ENCODE measurements at places on chromosomes 5 and 9. TPM values are rescaled to one million over a fixed set of nuclear protein-coding genes. Genes with fewer than 3 reads are reported as not detected.
A peak's percentile ranks its signal among the peaks of the same experiment; 100 is the strongest.

DNA sequence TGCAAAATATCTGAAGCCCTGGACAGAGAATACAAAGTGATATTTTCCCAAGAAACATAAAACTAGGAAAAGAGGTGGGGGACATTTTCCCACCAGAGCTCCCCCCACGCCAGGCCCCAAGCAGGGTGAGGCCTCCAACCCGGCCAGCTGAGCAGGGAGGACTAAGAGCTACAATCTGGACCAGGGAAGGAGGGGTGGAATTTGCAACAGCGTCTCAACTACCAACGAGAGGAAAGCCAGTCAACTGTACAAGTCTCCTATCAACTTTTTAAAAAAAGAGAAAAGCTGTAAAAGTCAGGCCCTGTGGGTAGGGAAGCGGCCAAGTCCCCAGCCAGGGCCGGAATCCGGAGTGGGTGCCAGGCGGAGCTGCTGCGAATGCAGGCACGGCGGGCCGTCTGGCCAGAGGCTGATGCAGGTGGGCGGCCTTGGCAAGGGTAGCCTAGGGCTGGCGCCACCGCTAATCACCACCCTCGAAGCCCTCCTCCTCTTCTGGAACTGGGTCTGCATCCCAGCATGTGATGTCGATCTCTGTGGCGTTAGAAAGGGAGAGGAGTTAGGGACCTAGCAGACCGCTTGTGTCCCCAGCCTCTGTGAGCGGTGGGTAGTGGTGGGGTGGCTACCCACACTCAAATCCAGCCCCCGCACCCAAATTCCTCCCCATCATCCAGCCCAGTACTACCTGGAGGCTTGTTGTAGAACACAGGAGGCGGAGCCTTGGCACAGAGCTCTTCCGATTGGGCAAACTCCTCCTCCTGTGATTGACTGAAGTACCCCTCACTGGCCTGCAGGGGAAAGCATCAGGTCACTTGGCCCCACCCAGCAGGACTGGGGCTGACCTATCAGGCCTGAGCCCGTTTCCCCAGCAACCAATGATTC lies 10.6 kb downstream of the PRR7 start:
- DNase-seq, result peak; percentile 78

DNA sequence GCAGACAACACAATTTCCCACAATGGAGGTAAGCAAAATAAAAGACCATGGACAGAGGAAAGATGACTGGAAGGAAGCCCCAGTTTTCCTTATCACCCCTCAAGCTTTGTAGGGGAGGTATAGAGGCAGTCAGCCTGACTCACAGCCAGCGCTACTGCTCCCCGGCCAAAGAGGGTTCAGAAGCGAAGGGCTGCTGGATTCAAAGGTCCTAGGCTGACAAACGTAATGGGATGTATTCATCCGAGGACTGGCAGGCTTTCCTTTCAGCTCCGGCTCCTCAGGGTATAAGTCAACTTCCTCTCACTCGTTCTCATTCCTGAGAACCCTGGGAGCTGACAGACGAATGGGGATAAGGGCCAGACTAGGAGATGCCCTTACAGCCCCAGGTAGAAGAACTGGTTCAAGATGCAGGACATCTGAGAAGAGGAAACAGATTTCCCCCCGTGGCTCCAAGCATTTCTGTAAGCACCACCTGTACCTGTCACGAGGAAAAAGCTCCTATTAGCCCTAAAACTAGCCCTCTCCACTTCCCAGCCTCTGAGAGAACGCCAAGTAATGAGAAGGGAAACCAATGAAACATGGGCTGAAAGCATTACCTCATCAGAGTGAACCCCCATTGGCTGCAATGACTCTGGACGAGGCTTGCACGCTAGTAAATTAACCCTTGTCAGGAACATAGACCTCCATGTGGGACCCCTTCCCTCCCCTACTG lies 22.1 kb upstream of the FAM13B start:
- DNase-seq, result no peak

The PRRX2 gene
- total RNA-seq, result 1.1 TPM

DNA sequence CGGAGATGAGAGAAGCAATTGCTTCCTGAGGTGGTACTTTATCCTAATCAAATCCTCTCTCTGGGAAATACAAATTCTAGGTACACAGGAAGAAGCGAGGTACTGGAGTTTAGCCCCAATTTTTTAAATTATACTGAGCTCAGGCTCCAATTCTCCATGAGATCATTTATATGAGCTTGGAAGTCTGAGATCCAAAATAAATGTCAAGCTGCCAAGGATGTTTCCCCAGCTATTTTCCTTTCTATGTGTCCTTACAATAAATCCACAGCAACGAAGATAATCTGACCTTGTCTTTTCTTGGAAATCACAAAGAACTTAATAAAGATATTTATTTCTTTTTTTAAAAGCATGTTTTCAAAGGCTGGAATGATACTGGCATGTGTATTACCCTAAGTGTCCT lies 597.3 kb downstream of the GABRG2 start:
- DNase-seq, result no peak

The MCC gene
- 18.6 TPM for total RNA-seq

GRCh38 chr5:140420665-140421361 lies 19.2 kb downstream of the ANKHD1 start:
- DNase-seq, result no peak

DNA sequence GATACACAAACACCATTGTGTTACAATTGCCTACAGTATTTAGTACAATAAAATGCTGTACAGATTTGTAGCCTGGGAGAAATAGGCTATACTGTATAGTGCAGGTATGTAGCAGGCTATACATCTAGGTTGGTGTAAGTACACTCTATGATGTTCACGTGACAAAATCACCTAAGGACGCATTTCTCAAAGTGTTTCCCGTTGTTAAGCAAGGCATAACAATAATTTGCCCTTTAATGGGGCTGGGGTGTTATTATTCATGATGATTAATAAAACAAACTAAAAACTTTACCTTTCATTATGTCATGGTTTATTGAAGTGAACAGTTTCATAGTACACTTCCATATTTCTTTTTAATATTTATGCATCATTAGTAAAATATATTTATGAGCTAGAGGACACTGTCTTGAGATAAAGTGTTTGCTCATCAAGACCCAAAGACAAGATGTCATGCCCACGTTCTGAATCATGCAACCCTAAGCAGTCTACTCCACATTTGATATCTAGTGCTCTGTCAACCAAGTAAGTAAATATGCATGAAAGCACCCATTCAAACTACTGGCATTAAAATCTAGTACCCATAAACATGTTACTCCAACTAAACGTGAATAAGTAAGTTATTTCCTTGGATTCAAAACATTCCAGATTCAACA lies 220.5 kb downstream of the NR2F1-AS1 start:
- no peak for DNase-seq

DNA sequence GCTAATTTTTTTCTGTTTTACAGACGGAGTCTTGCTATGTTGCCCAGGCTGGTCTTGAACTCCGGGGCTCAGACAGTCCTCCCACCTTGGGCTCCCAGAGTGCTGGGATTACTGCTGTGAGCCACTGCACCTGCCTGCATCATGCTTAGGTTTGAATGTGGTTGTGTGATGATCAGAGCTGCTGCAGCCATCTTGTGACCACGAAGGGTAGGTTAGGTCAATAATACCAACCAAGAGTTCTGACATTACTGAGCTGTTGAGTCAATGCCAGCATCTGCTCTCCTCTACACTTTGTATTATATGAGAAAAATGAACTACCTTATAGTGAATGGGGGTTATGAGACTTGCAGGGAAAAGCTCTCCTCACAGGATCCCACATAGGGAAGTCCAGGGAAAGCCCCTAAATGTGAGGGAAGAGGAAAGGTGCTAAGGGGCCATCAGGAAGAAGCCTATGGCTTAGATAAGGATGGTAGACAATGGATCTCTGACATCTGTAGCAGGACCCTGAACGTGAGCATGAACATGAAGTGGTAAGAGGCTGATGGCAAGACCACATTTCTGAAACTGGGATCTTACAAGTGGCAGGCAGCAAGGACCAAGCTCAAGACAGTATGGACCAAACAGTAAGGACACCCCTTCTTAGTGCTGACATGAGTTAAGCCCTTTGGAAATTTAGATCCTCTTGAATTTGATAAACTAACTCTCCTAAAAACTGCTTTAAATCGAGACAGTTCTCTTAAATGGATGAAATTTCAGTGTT lies 75.7 kb upstream of the ZNF169 start:
- no peak for DNase-seq

The C9orf50 gene
- total RNA-seq, result not detected

DNA sequence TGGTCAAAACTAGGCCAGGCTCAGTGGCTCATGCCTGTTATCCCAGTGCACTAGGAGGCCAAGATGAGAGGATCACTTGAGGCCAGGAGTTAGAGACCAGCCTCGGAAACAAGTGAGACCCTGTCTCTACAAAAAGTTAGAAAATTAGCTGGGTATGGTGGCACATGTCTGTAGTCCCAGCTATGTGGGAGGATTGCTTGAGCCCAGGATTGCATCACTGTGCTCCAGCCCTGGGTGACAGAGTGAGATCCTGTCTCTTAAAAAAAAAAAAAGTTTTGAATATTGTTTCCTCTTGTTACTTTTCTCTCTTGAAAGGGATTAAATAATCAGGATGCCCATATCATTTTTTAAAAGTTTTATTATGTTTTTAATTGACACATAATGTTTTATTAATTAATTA lies 7.6 kb downstream of the ARHGEF37 start:
- DNase-seq, result no peak

DNA sequence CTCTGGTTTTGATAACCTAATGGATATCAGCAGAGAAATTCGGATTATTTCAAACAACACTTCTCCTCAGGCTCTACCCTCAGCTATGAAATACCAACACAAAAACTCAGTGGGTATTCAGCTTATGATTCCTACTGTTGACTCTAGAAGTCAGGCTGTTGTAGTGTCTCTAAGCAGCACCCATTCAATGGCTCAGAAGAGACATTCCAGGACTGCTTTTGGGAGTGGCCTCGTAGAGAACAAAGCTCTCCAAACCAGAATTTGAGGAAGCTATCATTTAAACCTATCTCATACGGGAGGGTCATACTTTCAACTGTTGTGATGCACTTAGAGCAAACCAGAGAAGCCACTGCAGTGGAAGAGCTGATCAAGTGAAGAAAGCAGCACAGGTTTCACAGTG lies 34.1 kb downstream of the ETF1 start:
- no peak for DNase-seq

- no peak for DNase-seq
Measured at GRCh38 chr5:78514427-78515330, 133.9 kb downstream of the LHFPL2 start.

The PHYKPL gene
- total RNA-seq, result 96.1 TPM

DNA sequence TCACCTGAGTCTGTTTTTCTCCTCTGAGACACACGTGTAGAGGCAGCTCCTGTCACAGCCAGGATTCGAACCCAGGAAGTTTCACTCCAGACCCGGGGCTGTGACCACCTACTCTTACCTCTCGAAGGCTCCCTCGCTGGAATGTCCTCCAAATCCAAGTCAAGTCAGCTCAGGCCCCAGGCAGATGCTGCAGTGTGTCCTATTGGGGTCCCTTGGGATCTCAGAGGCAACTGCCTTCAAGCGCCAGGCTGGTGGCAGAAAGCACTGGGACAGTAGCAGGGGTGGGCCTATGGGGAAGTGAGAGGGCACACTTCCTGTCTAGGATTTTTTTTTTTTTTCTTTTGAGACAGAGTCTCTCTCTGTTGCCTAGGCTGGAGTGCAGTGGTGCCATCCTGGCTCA lies 762 bp upstream of the ST6GALNAC4 start:
- no peak for DNase-seq

DNA sequence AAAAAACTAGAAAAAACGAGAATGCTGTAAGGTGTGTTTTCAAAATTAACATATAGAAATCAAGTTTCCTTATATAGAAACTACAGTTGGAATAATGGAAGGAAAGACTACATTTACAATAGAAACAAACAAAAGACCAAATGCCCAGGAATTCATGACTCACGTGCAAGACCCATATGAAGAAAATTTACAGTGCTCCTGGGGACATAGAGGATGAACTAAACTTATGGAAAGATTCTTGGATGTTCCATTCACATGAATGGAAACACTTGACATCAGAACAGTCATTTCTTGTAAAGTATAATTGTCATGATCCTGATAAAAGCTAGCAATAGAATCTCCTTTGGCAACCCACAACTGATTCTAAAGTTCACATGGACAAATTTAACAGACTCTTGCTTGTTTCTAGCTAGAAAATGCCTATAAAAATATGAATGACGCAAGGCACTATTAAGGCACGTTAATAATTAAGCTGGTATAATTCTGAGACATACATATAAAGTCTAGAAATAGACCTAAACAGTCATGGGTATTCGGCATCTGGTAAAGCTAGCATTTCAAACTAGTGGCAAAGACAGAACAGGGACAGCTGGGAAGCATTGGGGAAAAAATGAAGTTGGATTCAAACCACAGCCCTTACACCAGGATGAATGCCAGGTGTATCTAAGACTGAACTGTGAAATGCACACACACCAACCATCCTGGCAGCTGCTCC lies 5.1 kb upstream of the ZFP62 start:
- DNase-seq, result no peak

DNA sequence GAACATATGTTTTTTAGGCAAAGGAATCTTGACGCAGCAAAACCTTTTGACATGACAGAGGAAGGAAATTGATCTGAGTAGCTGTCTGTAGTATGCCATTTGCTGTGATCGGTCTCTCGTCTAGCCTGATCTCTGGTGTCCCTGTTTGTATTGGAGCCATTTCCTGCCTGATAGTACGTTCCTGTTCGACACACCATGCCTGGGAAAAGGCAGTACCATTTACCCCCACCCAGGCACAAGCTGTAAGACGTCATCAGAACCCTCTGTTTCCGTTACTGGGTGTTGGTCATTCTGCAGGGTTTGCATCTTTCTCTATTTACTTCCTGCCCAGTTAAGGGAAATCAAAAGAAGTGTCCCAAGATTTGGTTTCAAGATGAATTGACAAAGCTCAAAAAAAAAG lies 129.7 kb downstream of the CEMIP2 start:
- DNase-seq, result no peak

The UNC5A gene
- 0.46 TPM for total RNA-seq

- DNase-seq, result no peak
Measured at GRCh38 chr9:125815568-125815967, 68.4 kb downstream of the PBX3 start.

DNA sequence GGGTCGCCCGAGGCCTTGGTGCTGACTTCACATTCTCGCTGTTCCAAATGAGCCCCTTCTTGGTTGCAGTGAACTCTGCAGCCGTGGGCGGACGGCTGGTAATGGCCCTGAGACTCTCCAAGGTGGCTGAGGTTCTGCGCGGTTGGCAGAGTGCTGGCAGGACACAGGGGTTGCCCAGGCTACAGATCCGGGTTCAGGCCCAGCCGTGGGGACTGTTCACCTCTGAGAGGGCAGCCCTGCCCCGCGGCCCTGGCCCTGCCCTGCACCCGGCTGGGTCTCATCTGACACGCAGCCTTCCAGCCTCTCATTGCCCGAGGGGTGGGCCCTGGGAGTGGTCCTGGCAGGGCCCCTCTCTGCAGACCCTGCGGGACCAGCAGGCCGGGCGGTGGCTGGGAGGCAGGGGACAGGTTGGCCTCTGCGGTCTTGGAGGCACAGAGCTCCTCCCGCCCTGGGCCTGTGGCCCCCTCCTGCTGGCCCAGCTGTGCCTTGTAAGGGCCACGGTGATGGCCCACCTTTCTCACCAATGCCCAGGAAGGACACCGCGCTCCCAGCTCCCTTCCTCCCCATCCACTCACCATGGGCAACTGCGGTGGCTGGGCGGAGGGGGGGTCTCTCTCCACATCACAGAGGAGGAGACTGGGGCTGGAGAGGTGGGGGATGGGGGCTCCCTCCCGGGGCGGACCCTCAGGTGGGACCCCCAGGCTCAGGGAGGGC lies 51.6 kb downstream of the AHRR start:
- peak; percentile 67 for DNase-seq

The RXFP3 gene
- not detected for total RNA-seq

The CCNO gene
- not detected for total RNA-seq

GRCh38 chr9:18346745-18347144 lies 127.2 kb upstream of the ADAMTSL1 start:
- DNase-seq, result no peak

Data from upper lobe of right lung (tissue), 1 donor.